Stimulated activated CD8-positive, alpha-beta memory T cell treated with anti-CD3 and anti-CD28 coated beads, Interleukin-15, amount 100 ng/mL, for 4 hours (primary cell): ENCODE measurements at places on chromosomes 2 and 18.

DNA sequence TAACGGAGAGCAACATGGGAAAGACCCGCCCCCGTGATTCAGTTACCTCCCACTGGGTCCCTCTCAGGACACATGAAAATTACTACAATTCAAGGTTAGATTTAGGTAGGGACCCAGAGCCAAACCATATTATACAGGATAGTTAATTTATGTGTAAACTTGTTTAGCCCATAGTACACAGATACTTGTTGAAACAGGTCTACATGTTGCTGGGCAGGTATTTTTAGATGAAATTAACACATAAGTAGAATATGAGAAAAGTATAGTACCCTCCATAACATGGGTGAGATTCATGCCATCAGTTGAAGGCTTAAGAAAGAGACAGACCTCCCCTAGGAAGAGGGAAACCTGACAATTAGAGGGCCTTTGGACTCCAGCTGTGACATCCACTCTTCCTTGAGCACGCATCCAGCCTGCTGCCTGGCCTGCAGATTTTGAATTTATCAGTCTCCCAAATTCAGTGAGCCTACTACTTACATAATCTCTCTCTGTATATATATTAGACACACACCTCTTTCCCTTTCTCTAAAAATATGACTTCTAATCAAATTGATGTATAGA, 463.5 kb upstream of the NETO1 start:
- no peak for DNase-seq

DNA sequence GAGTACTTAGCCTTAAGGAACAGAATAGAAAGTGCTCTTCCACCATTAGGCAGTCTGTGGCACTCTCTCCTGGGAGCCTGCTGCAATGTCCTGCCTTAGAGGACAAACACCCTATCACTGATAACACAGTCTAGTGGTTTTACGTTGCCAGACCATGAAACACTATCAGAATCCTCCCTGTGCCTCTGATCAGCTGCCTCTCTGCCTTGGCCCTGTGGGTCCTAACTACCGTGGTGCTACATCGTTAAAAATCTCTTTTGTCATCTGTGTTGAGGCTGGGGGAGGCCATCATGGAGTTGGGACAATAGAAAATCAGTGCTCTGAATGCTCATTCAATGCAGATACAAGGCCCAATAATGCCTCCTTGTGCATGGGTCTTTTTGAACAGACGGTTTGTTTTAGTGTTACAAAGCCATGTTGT, 11.9 kb upstream of the APCDD1 start:
- no peak for DNase-seq

DNA sequence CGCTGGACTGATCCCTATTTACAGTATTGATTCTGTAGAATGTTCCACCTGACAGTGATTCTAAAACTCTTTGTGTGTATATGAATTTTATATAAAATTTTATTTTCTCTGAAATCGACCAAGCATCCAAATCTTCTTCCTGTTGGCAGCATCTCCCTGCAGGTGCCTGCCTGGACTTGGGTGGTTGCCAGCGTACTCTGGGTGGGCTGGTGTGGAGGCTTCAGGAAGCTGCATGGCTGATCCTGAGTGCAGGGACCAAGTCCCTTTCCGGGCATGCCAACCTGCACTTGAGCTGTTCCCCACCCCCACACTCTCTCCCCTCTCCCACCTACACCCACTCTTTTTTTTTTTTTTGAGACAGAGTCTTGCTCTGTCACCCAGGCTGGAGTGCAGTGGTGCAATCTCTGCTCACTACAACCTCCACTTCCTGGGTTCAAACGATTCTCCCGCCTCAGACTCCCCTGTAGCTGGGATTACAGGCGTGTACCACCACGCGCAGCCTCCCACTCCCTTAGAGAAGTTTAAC, 53.2 kb upstream of the ALKAL2 start:
- no peak for DNase-seq

DNA sequence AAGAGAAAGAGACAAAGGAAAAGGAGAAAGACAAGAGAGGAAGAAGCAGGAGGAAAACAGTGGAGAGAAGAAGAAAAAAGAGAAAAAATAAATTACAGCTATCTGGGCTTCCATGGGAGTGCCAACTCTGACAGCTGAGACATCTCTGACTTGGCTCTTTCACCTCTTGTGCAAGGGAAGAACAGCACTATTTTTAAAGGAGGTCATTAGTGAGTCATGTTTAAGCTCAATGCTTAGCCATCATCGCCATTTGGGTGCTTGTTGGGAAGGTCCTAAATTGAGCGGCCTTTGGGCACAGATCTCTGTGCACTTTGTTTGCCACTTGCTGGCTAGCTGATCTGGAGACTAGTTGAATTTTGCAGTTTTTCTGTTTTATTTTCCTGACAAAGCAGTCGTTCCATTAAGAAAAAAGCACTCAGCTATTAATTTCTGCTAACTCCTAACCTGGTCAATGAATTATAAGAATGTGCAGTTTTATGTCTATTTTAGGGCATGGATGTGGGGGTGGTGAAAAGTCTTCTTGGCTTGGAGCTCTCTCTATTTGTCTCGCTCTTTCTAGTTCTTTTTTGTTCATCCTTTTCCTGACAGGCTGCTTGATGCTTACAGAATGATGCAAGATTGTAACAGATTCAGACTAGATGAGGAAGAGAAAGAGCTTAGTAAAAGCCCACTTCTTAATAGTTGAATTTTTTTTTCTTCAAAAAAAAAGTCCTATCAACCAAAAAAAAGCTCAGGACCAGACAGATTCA, 231.5 kb downstream of the SLC8A1 start:
- DNase-seq: no peak

- DNase-seq: no peak
Measured at GRCh38 chr18:44681076-44681970, 635 bp downstream of the SETBP1 start.

- no peak for DNase-seq
Measured at GRCh38 chr18:48153613-48154481, 223.4 kb upstream of the SMAD2 start.

DNA sequence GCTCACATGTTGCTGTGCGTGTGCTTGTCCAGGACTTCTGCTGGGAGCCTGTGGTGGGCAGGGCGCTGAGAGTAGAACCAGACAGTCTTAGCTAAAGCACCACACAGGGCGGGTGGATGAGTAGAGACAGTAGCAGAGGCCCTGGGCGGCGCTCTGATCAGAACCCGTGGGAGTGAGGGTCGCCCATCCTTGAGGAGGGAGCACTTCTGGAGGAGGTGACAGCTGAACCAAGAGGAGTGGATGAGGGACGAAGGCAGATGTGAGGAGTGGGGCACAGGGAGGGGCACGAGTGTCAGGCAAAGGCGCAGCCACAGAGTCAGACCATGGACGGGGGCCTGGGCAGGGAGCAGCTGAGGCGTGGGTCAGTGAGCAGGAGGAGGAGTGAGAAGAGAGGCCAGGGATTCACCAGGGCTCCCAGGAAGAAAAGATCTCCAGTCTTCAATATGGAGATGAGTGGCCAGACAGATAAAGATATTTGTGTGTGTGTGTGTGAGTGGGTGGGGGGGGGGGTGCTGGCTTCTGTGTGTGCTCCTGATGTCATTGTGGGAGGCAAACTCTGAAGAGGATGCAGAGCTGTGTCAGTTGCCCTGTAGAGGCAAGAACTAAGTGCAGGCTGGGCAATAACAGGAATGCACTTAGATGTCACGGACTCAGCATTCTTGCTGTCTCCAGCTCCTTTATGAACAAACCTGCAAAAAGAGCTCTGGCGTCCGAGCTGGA, 79.6 kb downstream of the TPO start:
- DNase-seq: no peak

DNA sequence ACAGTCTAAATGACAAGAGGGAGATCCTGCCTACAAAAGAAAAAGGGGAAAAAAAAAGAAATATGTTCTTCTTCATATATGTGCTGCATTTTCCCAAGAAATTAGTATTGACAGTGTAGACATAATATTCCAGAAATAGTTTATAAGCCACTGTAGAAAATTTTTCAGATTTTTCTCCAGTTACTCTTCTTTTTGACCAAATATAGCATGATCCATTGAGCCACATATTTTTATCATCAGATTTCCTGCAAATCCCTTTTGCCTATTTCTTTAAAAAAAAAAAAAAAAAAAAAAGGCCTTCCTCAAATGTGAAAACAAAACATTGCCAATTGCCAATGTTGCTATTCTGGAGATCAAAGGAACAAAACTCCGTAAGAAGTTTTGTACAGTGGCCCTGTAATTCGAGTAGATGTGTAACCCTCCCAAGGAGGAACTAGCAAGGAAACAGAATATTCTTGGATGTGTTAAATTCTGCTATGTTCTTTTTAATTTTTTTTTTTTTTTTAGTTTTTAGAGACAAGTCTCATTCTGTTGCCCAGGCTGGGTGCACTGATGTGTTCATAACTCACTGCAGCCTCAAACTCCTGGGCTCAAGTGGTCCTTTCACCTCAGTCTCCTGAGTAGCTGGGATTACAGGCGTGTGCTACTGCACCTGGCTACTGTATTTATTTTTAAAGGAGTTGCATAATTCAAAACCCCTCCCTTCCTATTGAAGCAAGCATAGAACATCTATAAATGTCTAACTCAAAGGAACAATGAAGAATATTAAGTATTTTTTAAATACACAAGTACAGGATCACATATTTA, 12.5 kb upstream of the CABYR start:
- DNase-seq: no peak

GRCh38 chr18:8983195-8983594, 119.3 kb upstream of the NDUFV2 start:
- DNase-seq: no peak

- DNase-seq: no peak
Measured at GRCh38 chr2:131126436-131126835, 21.3 kb downstream of the PLEKHB2 start.

DNA sequence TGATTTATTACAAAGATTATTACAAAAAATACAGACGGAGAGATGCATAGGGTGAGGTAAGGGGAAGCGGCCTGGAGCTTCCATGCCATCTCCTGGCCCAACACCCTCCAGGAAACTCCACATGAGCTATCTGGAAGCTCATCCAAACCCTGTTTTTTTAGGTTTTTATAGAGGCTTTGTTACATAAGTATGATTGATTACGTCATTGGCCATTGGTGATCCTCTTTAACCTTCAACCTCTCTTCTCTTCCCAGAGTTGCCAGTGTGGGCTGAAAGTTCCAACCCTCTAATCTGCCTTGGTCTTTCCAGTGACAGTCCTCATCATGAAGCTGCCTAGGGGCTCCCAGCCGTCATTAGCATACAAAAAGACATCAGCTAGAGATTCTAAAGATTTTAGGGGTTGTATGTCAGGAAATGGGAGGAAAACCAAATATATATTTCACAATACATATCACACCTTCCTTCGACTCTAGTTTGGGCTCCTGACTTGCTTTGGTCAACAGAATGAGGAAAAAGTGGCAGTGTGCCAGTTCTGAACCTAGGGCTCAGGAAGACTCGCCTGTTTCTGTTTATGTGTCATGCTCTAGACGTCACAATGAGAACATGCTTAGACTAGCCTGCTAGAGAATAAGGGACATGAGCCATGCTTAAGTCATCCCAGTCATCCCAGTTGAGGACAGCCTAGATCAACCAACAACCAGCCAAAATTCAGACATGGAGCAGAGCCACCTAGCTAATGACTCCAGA, 54.1 kb downstream of the ETAA1 start:
- no peak for DNase-seq

DNA sequence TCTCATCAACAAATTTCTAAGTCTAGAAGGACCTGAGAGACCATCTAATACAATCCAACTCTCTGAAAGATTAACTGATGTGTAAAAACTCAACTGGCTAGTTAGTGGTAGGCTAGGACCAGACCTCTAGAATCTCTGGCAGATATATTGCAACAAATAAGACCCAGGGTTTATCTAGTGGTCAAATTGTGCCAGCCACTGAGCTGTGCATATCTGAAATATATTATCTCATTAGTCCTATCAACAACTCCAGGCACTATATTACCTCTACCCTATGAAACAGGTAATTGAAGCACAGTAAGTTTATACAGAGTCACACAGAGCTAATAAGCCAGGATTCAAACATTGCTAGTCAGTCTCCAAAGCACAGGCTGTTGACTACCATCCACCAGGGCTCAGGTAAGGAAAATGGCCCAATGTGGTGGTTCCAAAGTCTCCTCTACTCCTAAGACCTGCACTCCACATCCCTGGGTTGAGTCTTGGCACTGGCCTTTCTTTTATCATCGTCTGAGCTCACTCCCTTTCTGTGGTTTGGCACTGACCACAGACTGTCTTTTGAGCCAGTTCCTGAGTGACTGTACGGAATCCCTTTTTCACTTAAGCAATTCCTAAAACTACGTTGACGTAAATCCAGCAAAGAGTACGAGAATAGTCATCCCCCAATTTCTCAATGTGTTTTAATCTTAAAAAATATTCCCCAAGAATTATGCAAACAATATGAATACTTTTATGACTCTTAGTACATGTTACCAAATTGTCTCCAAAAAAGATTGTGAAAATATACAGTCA, 11.9 kb upstream of the PID1 start:
- DNase-seq: no peak

- no peak for DNase-seq
Measured at GRCh38 chr2:183010112-183010511, 28.1 kb downstream of the NCKAP1 start.

DNA sequence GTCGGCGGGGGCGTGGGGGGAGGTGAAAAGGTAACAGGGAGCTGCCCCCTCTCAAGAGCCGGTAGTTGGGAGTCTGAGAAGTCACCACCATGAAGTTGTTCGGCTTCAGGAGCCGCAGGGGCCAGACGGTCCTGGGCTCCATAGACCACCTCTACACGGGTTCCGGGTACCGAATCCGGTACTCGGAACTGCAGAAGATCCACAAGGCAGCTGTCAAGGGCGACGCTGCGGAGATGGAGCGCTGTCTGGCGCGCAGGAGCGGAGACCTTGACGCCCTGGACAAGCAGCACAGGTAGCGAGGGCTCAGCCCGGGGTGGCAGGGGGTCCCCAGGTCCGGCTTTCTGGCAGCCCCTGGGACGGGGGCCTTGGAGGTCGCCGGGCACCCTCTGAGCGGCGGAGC, 47.1 kb upstream of the ZNF519 start:
- DNase-seq: no peak

DNA sequence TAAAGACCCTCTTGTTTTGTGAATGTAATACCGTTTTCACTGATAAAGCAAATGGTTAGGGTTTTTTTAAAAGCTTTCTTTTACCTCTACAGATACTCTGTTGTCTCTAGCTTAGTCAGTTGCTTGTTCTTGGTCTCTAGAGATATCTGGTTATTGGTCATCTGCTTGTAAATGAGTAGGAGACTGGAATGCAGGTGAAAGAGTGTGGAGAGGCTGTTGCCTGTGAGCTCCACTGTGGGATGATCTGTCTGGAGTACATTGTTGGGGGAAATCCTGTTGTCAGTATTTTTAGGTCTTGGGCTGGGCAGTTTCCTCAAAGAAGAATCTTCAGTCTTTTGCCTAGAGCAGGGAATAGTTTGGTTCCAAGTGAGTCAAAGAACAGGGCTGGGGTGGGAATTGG, 67.7 kb downstream of the SMCHD1 start:
- DNase-seq: no peak
